ENCODE measurements at places on chromosomes 7 and 10.

DNA sequence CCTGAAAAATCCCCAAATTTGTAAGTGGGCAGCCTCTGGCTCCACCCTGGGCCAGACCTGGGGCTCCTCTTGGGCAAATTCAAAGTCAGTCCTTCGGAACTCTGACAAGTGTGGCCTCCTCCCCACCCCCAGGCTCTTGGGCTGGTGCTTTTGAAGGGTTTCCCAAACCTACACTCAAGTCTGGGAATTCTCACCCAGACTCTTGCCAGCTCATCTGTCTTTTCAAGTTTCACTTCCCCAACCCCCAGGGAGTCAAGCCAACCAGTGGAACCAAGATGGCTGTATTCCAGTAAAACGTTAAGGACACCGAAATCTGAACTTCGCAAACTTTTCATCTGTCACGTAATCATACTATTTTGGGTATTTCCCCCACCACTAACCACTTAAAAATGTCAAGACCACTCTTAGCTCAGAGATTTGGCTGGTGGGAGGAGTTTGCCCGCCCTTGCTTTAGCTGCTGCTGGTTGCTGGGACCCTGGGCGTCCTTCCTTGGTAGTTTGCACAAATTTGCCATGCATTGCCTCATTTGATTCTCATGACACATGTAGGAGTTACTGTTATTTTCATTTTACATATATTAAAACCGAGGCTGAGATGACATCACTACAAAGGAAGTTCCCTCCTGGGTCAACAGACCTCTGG lies 1.7 kb upstream of the MYO1G start:
- DNase-seq: no peak

GRCh38 chr7:80859272-80859970 lies 59.4 kb downstream of the SEMA3C start:
- DNase-seq: no peak

DNA sequence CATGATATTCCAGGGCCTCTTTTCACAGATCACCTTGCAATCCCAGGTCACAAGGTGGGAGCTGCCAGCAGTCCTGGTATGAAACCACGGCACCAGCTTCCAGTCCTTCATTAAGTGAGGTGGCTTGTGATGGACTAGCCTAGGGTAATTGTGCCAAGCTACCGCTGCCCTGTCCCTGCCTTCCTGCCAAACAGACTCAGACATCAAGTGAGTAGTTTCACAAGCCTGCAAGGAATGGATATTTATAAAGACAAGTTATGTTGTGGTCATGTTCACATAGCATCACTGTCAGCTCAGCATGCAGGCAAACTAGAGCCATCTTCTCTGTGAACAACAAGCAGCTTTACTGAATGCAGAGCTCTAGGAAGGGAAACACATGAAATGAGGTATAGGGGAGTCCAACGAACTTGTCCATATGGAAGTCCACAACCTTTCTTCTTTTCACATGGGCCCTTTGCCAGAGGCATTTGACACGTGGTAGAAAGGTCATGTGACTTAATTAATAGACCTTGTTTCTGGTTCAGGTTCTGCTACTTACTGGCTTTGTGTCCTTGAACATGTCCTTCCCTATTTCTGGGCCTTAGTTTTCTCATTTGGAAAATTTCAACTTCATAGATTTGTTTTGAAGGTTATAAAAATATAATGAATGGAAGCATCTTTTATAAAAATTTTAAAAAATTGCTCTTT lies 1061.2 kb downstream of the KCNMA1 start:
- no peak for DNase-seq

DNA sequence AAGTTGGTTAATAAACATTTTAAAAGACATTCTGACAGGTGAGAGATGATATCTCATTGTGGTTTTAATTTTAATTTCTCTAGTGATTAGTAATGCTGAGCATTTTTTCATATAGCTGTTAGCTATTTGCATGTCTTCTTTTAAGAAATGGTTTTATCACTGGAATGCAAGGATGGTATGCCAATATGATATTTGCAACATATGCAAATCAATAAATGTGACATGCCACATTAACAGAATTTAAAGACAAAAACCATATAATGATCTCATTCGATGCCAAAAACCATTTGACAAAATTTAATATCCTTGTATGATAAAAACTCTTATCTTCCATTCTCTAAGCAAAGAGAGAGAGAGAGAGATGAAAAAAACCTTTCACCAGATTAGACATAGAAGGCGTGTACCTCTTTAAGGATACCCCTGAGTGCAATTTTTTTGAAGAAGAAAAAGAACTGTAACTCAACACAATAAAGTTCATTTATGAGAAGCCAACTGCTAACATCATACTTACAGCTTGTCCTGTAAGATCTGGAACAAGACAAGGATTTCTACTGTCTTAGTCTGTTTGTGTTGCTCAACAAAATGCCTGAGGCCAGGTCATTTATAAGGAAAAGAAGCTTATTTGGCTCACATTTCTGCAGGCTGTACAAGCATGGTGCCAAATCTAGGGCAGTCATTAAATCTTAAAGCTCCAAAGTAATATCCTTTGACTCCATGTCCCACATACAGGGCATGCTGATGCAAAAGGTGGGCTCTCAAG lies 39.7 kb upstream of the ZMYND11 start:
- DNase-seq: no peak

- DNase-seq: no peak
These were observed 18.3 kb upstream of the ELMO1 start for GRCh38 chr7:37467002-37467401.

GRCh38 chr7:43454936-43455518 lies 127.9 kb upstream of the STK17A start:
- peak; percentile 29 for DNase-seq

DNA sequence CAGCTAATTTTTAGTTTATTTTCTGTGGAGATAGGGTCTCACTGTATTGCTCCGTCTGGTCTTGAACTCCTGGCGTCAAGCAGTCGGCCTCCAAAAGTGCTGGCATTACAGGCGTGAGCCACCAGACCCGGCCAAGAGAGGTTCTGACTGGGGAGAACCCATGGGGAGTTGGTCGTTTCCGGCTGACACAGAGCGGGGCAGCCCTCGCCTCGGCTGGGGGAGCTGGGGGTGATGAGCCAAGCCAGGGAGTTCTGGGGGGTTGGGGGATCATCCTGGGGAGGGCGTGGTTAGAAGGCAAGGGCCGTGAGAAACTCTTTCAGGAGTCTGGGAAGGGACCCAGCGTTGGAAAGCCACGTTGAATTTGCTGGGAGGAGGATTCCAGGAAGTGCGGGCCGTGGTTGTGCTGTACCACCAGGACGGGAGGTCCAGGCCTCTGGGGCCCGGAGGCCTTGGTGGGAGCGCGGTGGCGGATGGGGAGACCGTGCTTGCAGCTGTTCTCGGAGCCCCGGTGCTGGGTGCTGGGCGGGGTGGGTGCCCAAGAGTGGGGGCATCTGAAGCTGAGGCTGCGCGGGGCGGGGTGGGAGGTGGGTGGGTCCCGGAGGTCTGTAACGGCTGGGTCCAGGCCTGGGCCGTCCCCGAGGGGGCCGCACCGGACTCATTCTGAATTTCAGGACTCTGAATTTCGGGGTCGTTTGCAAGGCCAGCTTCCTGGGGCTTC lies 8.4 kb upstream of the ZNF853 start:
- DNase-seq: no peak

DNA sequence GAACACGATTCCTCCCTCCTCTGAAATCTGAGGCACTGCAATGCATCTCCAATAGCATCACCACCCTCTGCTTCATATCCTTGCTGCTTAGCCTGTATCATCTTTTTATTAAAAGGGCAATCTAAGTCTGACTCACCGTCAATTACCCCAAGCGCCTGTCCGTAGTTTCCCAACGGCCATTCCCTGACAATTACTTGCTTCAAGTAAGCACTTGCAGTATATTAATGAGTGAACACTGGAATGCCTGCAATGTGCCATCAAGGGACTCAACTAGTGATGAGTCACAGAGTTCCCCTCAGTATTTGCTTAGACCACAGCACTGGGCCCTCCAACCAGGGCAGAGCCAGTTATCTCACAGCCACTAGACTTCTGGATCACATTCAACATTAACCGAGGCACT lies 19.5 kb upstream of the PPP1R3C start:
- peak; percentile 65 for DNase-seq

- DNase-seq: no peak
These were observed 4.0 kb downstream of the MAFK start for GRCh38 chr7:1534330-1535099.

DNA sequence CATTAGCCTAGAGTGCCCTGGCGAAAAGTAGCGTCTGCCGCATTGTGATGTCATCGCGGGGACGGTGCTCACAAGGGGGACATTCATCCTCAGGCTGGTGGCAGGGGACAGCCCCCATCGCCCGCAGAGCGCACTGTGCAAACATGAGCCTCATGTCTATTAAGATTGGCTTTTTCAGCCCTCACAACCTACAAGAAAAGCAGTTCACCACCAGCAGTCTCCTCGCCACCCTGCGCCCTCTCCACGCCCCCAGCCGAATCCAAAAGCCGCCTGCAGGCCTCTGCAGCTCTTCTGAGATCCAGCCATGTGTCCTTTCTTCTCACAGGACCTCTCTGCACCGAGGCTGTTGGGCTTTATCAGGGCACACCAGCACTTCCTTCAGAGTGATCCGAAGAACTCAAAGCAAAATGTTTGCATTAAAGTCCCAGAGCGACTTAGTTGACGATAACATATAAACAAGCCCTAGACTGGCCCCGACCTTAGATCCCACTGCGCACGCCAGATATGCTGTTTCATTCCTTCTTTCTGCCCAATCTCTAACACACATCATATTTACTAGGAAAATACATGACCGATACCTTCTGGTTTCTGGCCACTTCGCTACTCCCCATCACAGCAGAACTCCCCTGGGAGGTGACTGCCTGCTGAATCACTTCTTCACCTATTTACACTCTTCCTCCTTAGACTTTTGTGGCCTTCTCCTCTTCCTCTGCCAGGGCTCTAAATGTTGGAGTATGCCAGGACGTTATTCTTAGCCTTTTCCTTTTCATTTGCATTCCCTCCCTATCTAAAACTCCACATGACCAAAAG lies 206.0 kb upstream of the SH2B2 start:
- DNase-seq: no peak

DNA sequence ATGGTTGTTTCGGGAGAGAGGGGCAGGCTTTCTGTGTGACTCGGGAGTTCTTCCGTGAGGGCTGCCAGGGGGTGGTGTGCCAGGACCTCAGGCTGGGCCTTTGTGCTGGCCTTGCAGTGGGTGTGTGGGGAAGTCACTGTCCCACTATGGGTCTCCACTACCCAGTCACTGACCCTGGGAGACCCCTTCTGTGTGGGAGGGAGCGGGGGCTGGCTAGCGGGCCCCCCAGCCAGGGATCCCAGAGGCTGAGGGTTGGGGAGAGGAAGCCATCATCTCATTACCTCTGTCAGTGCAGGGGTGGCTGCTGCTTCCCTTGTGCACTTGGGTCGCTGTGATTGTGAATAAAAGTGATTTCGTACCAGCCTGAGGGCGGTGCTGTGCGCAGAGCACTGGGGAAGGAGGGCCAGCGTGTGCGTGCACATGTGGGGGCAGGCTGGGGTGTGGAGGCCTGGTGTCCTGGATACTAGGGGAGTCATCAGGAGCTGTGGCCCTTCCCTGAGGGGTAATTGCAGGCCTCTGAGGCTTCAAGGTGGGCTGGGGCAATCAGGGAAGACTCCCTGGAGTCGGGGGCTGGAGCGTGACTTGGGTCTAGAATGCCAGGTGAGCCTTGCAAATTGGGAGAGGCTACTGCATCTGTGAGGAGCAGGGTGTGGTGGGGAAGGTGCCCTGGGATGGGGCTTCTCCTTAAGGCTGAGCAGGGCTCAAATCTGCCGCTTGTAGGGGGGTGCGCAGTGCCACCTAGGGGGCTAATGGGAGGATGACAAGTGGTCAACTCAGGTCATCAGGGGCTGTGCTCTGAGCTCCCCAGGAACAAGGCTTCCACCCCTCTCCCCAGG lies 98.9 kb downstream of the NEURL1 start:
- peak; percentile 30 for DNase-seq

DNA sequence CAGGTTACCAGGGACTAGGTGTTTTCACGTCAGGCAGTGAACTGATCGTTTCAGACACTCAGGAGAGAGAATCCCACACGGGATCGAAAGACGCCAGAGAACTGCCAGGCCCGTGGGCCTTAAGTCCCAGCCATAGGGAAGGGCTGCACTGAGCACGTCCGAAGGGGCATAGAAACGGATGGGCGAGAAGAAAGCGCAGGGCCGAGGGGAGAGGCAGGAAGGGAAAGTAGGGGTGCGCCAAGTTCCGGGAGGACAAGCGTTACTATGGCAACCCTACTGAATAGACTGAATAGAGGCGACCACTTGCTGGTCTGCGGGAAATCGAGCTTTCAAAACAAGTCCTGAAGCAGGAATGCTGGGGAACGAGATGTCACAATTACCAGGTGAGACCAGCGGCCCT lies 421.3 kb upstream of the NUPR2 start:
- DNase-seq: no peak

DNA sequence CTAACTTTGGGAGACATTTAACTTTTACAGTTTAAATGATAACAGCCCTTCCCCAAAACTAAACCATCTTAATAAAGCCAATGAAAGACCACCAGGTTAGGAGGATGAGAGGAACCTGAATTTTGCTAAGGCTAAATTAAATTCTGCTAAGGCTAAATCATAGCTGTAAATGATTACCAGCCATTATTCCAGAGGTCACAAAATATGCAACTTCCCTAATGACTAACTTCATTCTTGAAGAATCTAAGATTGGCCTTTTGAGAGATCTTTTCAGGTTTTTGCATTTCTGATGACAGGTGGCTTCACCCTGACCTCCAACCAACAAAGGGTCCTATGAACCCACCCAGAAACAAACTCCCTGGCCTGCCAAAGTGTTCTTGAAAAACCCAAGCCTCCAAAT lies 373.3 kb downstream of the IPMK start:
- DNase-seq: no peak

DNA sequence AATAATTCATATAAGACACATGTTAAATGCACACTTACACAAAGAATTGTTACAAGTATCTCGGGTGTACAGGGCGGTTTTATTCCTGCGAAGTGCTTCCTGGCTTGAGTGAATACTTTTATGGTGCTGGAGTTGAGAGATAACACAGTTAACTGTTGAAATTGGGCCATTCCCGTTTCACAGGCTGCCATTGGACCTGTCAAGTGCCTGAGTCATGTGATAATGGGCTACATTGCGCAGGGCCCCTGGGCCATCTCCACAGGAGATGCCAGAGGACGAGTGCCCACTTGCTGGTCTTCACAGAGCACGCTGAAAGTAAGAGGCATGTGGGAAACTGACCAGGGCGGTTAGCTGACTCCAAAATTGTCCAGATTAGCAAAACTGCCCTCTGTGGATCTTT lies 4.8 kb downstream of the FBH1 start:
- no peak for DNase-seq

GRCh38 chr10:129883029-129883428 lies 81.0 kb downstream of the EBF3 start:
- no peak for DNase-seq

GRCh38 chr7:80014511-80014910 lies 120.1 kb upstream of the GNAI1 start:
- DNase-seq: no peak

GRCh38 chr7:44956157-44956766 lies 22.6 kb downstream of the MYO1G start:
- DNase-seq: no peak

- no peak for DNase-seq
These were observed 273.8 kb downstream of the AUTS2 start for GRCh38 chr7:69871886-69872569.

- no peak for DNase-seq
These were observed 1.2 kb upstream of the LYZL1 start for GRCh38 chr10:29287635-29288034.

Data from HepG2 (cell line).